GM12878 (cell line): ENCODE measurements at places on chromosomes 1 and 21. TPM values are rescaled to one million over a fixed set of nuclear protein-coding genes. Genes with fewer than 3 reads are reported as not detected.

- H3K36me3 ChIP-seq: no peaks in the 10 kb centered on the region
- H3K4me3 ChIP-seq: no peak overlapping the region
- no peak overlapping the region for H3K27ac ChIP-seq
- peaks cover 2% of the 10 kb centered on the region; the same call in 1 of the 2 replicates for H3K27me3 ChIP-seq
- H3K4me1 ChIP-seq: no peaks in the 10 kb centered on the region; the same call in none of the 2 replicates
Observed at GRCh38 chr1:117757668-117758067, 151.8 kb downstream of the TENT5C start.

DNA sequence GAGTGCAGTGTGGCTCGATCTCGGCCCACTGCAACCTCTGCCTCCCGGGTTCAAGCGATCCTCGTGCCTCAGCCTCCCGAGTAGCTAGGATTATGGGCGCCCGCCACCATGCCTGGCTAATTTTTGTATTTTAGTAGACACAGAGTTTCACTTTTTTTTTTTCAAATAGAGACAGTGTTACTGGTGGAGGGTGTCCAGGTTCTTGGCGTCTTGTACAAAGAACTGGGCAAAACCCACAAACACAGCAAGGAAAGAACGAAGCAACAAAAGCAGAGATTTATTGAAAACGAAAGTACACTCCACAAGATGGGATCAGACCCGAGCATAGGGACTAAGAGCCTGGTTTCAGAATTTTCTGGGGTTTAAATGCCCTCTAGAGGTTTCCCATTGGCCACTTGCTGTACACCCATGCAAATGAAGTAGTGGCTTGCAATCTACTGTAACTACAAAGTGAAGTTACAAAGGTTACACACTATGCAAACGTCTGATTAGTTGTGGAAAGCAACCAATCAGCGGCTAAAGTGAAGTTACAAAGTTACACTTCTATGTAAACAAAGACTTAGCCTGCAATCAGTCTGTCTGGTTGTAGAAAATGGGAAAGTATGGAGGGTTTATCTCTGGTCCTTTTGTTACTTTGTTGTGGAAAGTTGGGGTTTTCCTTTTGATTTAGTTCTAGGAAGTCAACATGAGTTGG, 199.1 kb downstream of the DYRK1A start:
- DNase-seq: no peak
- H3K27ac ChIP-seq: no peak overlapping the region
- peaks cover 17% of the 10 kb centered on the region for H3K4me1 ChIP-seq

GRCh38 chr1:28197682-28198415, 21.4 kb upstream of the PTAFR start:
- no peak overlapping the region for H3K27ac ChIP-seq
- H3K4me1 ChIP-seq: peaks cover 44% of the 10 kb centered on the region
- no peaks in the 10 kb centered on the region for H3K27me3 ChIP-seq
- no peak for DNase-seq

- no peak overlapping the region for H3K4me3 ChIP-seq
- no peaks in the 10 kb centered on the region for H3K27me3 ChIP-seq
- H3K27ac ChIP-seq: no peak overlapping the region
- peaks cover 24% of the 10 kb centered on the region for H3K4me1 ChIP-seq
- DNase-seq: no peak
- H3K36me3 ChIP-seq: no peaks in the 10 kb centered on the region
Observed at GRCh38 chr1:89725011-89725370, 92.1 kb downstream of the LRRC8C start.

GRCh38 chr1:90963651-90964050, 58.2 kb downstream of the ZNF644 start:
- no peaks in the 10 kb centered on the region for H3K27me3 ChIP-seq
- H3K4me1 ChIP-seq: no peaks in the 10 kb centered on the region
- no peak for DNase-seq
- no peak overlapping the region for H3K27ac ChIP-seq
- H3K4me3 ChIP-seq: no peak overlapping the region

- no peaks in the 10 kb centered on the region for H3K27me3 ChIP-seq
- no peak overlapping the region for H3K4me3 ChIP-seq
- H3K36me3 ChIP-seq: no peaks in the 10 kb centered on the region
- H3K27ac ChIP-seq: no peak overlapping the region
- no peak for DNase-seq
- no peaks in the 10 kb centered on the region for H3K4me1 ChIP-seq
Observed at GRCh38 chr1:50793521-50793920, 166.5 kb downstream of the FAF1 start.

TNFRSF8 gene
- total RNA-seq: 114 and 115 TPM in 2 replicates

DNA sequence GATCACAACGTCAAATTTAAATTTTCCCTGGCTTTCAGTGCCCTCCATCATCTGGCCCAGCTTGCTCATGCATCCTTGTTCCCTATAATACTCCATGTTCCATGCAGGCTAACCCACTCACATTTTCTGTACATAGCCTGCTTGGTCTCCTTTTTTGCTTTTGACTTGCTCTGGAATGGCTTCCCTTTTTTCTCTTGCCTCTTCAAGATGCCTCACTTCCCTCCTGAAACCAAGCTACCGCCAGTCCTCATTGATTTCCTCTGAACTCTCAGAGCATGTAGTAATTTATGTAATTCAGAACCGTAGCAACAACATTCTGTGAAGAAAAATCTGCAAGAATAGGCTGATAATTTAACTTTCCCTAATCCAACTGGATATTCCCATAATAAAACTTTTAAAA, 10.3 kb downstream of the CAP1 start:
- peaks cover 36% of the 10 kb centered on the region for H3K4me1 ChIP-seq
- no peak overlapping the region for H3K4me3 ChIP-seq
- no peaks in the 10 kb centered on the region for H3K27me3 ChIP-seq
- no peaks in the 10 kb centered on the region; the same call in 1 of the 2 replicates for H3K36me3 ChIP-seq
- H3K27ac ChIP-seq: peak overlapping the region; percentile 53; the same call in 1 of the 2 replicates

- H3K27ac ChIP-seq: no peak overlapping the region
- H3K36me3 ChIP-seq: no peaks in the 10 kb centered on the region
- H3K4me3 ChIP-seq: no peak overlapping the region
- DNase-seq: no peak
Observed at GRCh38 chr1:25566176-25566729, 22.8 kb downstream of the LDLRAP1 start.

GRCh38 chr21:32317726-32318125, 19.1 kb downstream of the MRAP start:
- peaks cover 34% of the 10 kb centered on the region for H3K36me3 ChIP-seq
- no peak overlapping the region for H3K27ac ChIP-seq
- no peak overlapping the region for H3K4me3 ChIP-seq
- H3K4me1 ChIP-seq: no peaks in the 10 kb centered on the region

GRCh38 chr1:54310439-54311328, 95.5 kb downstream of the SSBP3 start:
- no peak overlapping the region for H3K27ac ChIP-seq
- no peaks in the 10 kb centered on the region for H3K4me1 ChIP-seq
- no peak for DNase-seq
- no peaks in the 10 kb centered on the region for H3K27me3 ChIP-seq
- no peak overlapping the region for H3K4me3 ChIP-seq

- H3K4me3 ChIP-seq: no peak overlapping the region
- H3K4me1 ChIP-seq: peaks cover 18% of the 10 kb centered on the region
Observed at GRCh38 chr1:198637916-198638437, 863 bp upstream of the PTPRC start.

DNA sequence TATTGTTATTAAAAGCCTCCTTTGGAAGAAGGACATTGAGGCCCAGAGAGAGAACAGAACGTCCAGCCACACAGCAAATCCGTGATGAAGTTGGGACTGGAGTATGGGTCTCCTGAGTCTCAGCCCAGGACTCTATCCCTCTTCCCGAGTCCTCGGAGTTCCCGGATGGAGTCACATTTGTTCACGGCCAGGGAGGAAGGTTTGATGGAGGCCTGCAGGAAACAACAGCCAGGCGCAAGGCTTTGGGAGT, 357 bp upstream of the TXLNA start:
- H3K27me3 ChIP-seq: no peaks in the 10 kb centered on the region
- no peak for DNase-seq
- H3K36me3 ChIP-seq: peaks cover 9% of the 10 kb centered on the region
- H3K4me3 ChIP-seq: peak overlapping the region; percentile 89
- peaks cover 17% of the 10 kb centered on the region for H3K4me1 ChIP-seq
- H3K27ac ChIP-seq: peak overlapping the region; percentile 85

COL6A1 gene
- total RNA-seq: 1.1 and 1.3 TPM in 2 replicates

- H3K27ac ChIP-seq: no peak overlapping the region
- H3K27me3 ChIP-seq: 0 out of 2 replicates have a peak, but pooled peaks cover 3% of the 10 kb centered on the region
- H3K36me3 ChIP-seq: no peaks in the 10 kb centered on the region
- DNase-seq: no peak
Observed at GRCh38 chr1:99643021-99643779, 2.7 kb upstream of the PALMD start.

DNA sequence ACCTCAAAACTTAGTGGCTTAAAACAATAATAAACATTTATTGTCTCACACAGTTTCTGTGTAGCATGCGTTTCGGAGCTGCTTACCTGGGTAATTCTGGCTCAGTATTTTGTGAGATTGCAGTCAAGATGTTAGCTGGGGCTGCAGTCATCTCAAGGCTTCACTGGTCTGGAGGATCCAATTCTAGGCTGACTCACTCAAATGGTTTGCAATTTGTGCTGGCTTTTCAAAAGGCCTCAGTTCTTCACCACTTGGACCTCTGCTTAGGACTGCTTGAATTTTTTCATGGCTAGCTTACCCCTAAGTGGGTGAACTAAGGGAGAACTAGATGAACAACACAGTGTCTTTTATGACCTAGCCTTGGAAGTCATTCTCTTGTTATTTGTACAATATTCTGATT, 21.0 kb downstream of the XPR1 start:
- DNase-seq: no peak
- no peaks in the 10 kb centered on the region for H3K27me3 ChIP-seq
- no peak overlapping the region for H3K4me3 ChIP-seq
- H3K27ac ChIP-seq: no peak overlapping the region
- no peaks in the 10 kb centered on the region; the same call in 1 of the 2 replicates for H3K36me3 ChIP-seq
- no peaks in the 10 kb centered on the region for H3K4me1 ChIP-seq

NCMAP gene
- total RNA-seq: not detected in 2 replicates

DNA sequence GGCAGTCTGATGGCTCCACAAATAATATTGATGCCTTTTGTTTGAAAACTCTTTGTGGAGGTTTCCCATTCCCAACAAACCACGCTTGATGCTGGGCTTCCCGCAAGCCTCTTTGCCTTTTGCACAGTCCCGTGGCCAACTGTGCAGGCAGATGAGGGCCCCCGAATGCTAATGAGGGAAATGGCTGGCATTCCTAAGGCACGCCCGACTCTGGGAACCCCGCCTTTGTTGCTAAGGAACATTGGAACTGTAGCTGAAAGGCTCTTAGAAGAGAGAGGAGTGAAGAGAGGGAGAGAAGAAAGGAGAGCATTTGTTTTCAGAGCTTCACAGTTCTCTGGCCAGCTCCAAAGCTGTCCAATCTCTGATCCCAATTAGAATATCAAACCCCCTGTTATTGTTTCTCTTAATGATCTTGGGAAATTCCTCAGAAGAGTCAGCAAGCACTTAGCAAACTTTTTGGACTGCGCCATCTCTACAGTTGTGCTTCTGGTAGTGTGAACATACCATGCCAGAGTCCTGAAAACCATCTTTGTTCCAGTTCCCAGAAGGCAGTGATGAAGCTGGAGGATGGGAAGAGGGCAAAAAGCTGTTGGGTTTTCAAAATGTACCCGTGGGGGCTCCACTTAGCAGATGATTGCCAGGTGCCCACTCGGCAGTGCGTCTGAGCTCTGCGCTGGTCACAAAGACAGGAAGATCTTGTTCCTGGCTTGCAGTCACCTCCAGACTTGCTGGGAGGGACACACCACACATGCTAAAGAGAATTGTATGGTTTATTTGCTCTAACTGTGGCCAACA, 60.1 kb upstream of the CYP2J2 start:
- H3K4me1 ChIP-seq: no peaks in the 10 kb centered on the region
- H3K27me3 ChIP-seq: no peaks in the 10 kb centered on the region; the same call in none of the 2 replicates
- no peak for DNase-seq

DNA sequence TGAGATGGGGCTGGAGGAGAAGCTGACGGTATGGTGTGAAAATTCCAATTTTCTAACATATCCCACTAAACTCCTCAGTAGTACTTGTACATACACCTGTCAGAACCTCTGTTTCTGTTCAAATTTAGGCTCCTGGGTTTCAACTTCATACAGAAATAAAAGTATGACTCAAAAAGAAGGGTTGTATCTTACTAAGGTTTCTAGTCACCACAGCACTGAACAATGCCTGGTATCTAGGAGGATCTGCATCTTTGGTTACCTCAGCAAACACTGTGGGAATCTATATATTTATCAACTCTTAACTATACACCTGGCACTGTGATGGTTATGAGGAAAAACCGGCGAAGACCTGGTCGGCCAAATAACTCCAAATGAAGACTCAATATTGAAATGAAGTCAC, 13.8 kb downstream of the RBM34 start:
- peaks cover 1% of the 10 kb centered on the region for H3K36me3 ChIP-seq
- no peak for DNase-seq
- H3K4me3 ChIP-seq: no peak overlapping the region

- peaks cover 26% of the 10 kb centered on the region for H3K4me1 ChIP-seq
- no peak for DNase-seq
- H3K36me3 ChIP-seq: peaks cover 2% of the 10 kb centered on the region
- no peaks in the 10 kb centered on the region for H3K27me3 ChIP-seq
- H3K4me3 ChIP-seq: peak overlapping the region; percentile 99
Observed at GRCh38 chr1:19484798-19485361, 459 bp downstream of the CAPZB start.

PCAT6 gene
- 0.62 TPM in 1 of 2 replicates, not detected in the other for total RNA-seq

DNA sequence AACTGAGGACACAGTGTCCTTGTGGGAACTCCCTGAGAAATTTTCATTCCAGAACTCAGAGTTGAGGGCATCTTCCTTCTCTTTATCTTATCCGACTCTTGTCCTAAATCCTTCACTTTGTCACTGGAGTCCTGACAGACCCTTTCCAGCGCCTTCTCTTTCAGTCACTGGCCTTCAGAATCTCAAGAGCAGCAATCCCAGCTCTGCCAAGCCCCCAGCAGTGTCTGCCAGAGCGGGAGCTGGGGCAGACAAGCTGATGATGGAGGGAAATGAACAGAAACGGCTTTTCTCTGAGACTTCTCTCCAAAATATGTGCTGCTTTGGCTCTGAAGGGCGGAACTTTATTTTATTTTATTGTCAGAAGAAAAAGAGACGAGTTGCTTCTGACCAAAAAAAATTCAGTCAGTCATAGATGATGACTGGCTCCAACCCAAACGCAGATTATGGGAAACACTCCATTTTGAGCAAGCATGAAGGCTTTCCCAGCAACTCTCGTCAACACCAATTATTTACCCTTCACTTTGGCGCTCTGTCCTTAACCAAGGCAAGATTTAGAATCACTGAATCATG, 32.2 kb downstream of the MIS18A start:
- H3K4me1 ChIP-seq: no peaks in the 10 kb centered on the region
- H3K27ac ChIP-seq: no peak overlapping the region
- H3K4me3 ChIP-seq: no peak overlapping the region

- no peaks in the 10 kb centered on the region for H3K4me1 ChIP-seq
- no peak for DNase-seq
- H3K27ac ChIP-seq: no peak overlapping the region
- no peaks in the 10 kb centered on the region for H3K36me3 ChIP-seq
- H3K4me3 ChIP-seq: no peak overlapping the region
- no peaks in the 10 kb centered on the region for H3K27me3 ChIP-seq
Observed at GRCh38 chr1:191886977-191887376, 271.3 kb upstream of the RGS18 start.
